ENCODE measurements at places on chromosomes 16 and 17. TPM values are rescaled to one million over a fixed set of nuclear protein-coding genes. Genes with fewer than 3 reads are reported as not detected.

GRCh38 chr16:13332713-13333255 is 431.4 kb downstream of the SHISA9 start:
- DNase-seq, result no peak

DNA sequence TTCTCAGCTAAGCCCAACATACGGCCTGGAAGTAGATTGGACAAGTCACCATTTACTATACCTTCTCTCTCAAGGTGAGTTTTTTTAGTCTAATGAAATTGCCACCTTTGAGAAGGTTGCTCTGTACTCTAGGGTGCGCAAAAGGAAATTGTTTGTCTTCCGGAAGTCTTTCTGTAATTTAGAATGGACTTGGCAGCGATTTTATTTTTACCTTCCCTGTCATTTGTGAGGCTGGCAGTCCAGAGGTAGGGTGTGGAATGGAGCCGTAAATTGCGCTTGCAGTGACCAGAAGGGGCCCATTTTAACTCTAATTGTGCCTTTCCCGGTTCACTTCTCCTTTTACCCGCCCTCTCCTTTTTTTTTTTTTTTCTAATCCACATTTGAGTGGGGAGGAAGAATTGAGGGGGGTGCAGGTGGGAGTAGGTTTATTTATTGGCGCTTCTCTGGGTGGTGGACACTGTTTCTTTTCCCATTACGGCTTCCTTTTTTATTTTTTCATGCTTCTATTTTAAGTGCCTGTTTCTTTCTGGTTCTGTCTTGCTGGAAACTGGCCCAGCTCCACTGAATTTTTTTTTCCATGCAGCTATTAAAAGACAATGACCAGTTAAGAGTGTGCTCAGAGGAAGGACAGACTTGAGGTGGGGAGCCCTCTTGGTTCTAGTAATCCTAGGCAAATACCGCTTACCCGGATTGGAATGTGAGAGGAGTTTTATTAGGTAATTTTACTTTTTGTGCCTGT is 89.7 kb upstream of the CLEC18A start:
- DNase-seq, result peak; percentile 63

GRCh38 chr17:65228734-65229620 is 91.8 kb downstream of the RGS9 start:
- DNase-seq, result no peak

SLX4 gene
- 2.4 TPM for total RNA-seq
